H9 (cell line): ENCODE measurements at places on chromosomes 11 and 22. TPM values are rescaled to one million over a fixed set of nuclear protein-coding genes. Genes with fewer than 3 reads are reported as not detected.

GRCh38 chr11:898540-899190 lies 11.9 kb downstream of the CHID1 start:
- no peaks in the 10 kb centered on the region for H3K4me1 ChIP-seq
- peaks cover 53% of the 10 kb centered on the region for H3K36me3 ChIP-seq
- no peaks in the 10 kb centered on the region for H3K27me3 ChIP-seq
- no peak overlapping the region for H3K27ac ChIP-seq

DNA sequence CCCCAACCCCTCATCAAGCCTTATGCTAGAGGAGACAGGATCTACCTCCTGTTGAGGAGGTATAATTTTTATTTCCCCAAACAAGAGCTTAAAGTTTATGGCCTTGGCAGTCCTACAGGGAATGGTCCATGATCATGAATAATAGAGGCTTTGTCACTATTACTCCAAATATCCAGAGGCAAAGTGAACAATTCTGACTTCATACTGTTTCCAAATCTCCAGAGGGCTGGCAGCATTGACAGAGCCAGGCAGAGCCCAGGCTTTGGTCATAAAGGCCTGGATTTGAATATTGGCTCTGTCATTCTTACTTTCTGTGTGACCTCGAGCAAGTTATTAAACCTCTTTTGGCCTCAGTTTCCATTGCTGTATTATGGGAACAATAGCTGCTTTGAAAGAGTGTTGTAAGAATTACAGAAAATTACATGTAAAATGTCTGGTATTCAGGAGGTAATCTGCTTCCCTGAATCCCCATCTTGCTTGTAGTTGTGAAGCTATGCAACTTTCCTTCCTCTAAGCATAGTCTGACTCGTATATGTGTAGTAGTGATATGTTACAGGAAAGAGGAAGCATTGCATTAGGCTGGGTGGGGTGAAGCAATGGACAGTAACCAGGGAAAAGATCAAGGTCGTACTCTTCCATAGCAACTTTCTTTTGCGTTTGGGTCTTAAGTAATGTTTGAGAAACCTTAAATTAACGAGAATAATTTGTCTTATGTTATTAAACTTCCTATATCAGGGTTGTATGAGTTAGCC lies 88.8 kb downstream of the CD44 start:
- H3K4me1 ChIP-seq, result no peaks in the 10 kb centered on the region
- no peak overlapping the region for H3K27ac ChIP-seq
- H3K27me3 ChIP-seq, result no peaks in the 10 kb centered on the region
- H3K4me3 ChIP-seq, result no peak overlapping the region

DNA sequence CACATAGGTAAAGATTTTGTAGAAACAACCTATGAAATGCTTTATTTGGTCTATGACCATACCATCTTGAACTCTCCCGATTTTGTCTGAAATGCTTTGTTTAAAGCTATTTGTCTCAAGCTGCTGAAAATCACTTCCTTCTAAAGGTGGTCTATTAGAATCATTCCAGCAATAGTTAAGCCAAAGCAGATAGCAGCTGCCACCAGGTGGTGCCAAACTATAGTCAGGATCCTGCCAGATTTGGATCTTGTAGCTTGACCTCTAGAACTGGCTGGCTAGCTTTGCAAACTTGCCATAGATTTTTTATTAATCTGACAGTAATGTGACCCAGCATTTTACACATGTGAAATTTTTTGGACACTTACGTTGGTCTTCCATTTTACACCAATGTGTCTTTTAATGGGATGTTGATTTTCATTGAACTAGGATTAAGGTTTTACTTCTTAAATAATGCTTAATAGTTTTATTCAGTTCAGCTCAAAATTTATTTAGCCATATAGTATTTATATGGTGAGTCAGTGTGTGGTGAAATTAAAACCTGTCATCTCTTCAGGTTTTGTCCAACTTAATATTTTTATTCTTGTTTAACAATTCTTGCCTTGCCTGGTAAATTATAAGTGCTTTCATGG lies 19.7 kb downstream of the CTR9 start:
- no peak overlapping the region for H3K27ac ChIP-seq
- peaks cover 58% of the 10 kb centered on the region for H3K36me3 ChIP-seq
- H3K27me3 ChIP-seq, result no peaks in the 10 kb centered on the region
- H3K4me1 ChIP-seq, result no peaks in the 10 kb centered on the region
- H3K4me3 ChIP-seq, result no peak overlapping the region
- no peak for DNase-seq

- H3K4me3 ChIP-seq, result no peak overlapping the region
- H3K36me3 ChIP-seq, result no peaks in the 10 kb centered on the region
- H3K27me3 ChIP-seq, result no peaks in the 10 kb centered on the region
- DNase-seq, result no peak
- no peak overlapping the region for H3K27ac ChIP-seq
Measured at GRCh38 chr11:34627197-34627596, 6.3 kb downstream of the EHF start.

- no peak overlapping the region for H3K27ac ChIP-seq
- H3K36me3 ChIP-seq, result no peaks in the 10 kb centered on the region
- peak; percentile 44 for DNase-seq
- no peaks in the 10 kb centered on the region for H3K27me3 ChIP-seq
- no peak overlapping the region for H3K4me3 ChIP-seq
Measured at GRCh38 chr22:24937114-24937513, 9.4 kb downstream of the LHFPL7 start.

DNA sequence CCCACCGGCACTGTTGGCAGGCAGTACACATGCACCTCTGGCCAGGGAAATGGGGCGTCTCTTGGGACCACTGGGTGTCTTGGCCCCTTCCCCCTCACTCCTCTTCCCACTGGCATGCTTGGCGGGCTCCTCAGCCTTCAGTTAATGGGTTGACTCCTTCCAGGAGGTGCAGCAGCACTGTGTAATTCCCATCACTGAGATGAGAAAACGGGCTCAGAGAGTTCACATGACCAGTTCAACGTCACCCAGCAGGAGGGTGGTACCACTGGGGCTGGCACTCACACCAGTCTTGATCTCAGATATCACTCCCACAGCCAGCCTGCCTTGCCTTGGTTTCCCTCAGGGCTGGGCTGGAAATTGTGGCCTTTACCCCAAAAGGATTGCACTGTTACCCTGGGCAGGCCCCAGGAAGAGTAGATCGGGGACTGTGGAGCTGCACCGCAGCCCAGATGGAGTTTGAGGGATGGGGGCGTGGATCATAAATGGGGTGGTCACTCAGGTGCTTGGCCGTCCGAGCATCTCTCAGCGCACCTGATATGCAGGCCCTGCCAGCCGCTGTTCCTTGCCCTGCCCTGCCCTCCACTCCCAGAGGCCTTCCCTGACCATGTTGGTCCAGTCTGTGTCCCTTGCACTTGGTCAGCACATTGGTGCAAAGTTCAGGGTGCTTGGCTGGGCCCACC lies 16.9 kb downstream of the CAPN5 start:
- no peak for DNase-seq
- no peaks in the 10 kb centered on the region for H3K27me3 ChIP-seq
- H3K4me1 ChIP-seq, result no peaks in the 10 kb centered on the region
- H3K27ac ChIP-seq, result no peak overlapping the region

- H3K4me1 ChIP-seq, result 0 out of 2 replicates have a peak, but pooled peaks cover 2% of the 10 kb centered on the region
- DNase-seq, result no peak
- H3K4me3 ChIP-seq, result no peak overlapping the region
Measured at GRCh38 chr11:117523680-117524079, 196.0 kb downstream of the CEP164 start.

GRCh38 chr11:31825838-31826484 lies 14.8 kb upstream of the PAX6 start:
- H3K27me3 ChIP-seq, result peaks cover 58% of the 10 kb centered on the region
- H3K4me3 ChIP-seq, result peak overlapping the region; percentile 74
- peak; percentile 55 for DNase-seq
- no peak overlapping the region for H3K27ac ChIP-seq

Gene PGA5
- total RNA-seq, result 0.33 TPM in 1 of 2 replicates, not detected in the other

Gene MS4A12
- not detected in 2 replicates for total RNA-seq
